Activated CD8-positive, alpha-beta T cell treated with anti-CD3 and anti-CD28 coated beads, Interleukin-2, amount 10 ng/mL, durations not matched to agents 7 days and 5 days (primary cell): ENCODE measurements at places on chromosomes 7 and 10.

- no peak for DNase-seq
These were observed 344.8 kb upstream of the NFE2L3 start for GRCh38 chr7:25807086-25807611.

- DNase-seq: peak; percentile 24
These were observed 9.0 kb upstream of the TAS2R3 start for GRCh38 chr7:141754939-141755338.

DNA sequence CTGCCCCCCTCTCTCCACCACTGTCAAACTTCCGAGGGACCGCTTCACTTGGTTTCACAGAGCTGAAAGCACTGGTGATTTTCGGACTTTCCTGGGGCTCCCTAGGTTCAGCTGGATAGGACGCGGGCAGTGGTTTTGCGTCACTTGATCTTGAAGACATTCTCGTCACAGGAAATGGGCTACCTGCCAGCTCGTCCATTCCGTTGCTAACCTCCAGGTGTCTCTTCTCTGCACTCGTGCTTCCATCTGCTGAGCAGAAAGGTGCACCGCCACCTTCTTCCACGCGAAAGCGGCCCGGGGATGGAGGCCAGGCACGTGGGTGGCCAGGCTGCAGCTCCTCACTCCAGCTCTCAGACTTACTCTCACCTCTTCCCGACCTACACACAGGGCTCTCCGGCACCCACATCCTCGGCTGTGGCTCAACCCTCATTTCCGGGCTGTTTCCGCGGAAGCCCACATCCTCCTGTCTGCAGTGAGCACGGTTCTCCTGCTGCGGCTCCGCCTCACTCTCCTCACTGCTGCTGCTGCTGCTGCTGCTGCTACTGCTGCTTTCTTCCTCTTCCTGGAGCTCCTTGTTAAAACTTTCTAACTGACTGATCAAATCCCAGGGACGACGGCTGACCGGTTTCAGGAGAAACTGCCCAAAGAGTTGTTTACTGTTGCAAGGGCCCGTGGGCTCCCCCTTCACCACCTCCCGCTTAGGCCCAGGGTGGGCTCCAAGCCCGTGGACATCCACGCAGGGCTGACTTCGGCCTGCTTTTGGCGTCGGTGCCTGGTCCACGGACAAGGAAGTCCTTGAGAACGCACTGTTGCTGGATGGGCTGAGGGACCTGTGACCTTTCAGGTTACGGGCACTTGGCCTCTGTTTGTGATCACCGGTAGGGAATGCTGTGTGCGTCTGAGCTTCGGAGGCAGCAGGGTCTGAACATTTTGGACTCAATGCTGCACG, 32.1 kb downstream of the JCAD start:
- peak; percentile 96 for DNase-seq

DNA sequence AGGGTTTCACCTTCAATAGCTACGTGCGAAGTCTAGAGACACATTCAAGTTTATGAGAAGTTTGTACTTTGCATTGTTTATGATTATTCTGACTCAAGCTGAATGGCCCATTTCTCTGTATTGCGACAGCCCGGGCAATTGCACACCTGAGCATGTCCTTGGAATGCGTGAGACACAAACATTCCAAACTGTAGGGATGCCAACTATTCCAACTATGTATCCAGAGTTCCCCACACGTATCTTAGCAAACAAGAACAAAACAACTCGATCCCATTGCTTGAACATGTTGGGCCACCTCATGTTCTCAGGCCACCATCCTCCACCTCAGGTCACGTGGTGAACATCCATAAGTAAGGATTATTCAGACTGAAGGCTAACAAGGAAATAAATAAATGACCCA, 51.4 kb upstream of the EGFR start:
- no peak for DNase-seq

DNA sequence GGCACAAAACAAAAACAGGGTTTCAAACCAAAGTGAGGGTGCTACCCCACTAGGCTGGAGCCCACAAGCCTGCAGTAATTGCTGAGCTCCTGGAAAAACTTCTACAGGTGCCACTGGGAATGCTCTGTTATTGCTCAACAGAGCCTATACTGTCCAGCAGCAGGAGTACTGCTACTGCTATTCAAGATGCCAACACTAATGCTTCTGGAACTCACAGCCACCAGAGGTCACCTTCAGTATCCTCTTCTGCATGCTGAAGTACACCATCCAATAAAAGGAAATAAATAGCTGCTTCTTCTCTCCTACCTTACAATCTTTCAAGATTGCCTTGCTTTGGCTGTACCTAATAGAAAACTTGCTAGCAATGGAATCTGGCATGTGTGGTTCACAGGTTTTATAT, 222.0 kb downstream of the LRRN3 start:
- DNase-seq: no peak

DNA sequence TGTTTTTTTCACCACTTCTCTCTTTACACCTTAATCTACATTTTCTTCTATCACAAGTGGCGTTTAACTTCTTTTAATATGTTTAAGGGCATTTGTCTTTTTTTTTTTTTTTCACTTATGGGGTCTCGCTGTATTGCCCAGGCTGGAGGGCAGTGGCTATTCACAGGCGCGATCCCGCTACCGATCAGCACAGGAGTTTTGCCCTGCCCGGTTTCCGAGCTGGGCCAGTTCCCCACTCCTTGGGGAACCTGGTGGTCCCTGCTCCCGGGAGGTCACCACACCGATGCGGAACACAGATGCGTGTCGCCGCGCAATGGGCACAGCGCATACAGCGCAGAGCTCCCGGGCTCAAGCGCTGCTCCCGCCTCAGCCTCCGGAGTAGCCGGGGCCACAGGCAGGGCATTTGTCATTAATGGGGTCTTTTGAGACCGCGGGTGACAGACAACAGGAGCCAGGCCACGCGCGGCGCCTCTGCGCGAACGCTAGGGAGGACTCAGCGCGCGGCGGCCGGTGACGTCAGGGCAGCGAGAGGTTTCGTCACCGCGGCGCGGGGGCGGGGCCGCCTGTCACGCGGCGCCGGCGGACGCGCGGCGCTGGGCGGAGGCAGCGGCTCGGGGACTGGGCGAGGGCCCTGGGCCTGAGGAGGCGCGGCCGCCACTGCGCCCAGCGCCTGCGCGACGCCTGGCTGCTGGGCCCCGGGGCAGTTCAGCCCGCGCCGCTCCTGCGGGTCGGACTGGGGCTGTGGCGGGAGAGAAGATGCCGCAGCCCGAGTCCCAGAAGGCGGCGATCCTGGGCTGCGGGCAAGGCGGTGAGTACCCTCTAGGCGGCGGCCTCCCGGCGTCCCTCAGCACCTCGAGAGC, at the start of gene GALNT11:
GALNT11 (plus strand) TSS at position 598 of the 860 bp plus-strand sequence. CDS start 68,554 bp downstream, outside the sequence.
- DNase-seq: peak; percentile 87

DNA sequence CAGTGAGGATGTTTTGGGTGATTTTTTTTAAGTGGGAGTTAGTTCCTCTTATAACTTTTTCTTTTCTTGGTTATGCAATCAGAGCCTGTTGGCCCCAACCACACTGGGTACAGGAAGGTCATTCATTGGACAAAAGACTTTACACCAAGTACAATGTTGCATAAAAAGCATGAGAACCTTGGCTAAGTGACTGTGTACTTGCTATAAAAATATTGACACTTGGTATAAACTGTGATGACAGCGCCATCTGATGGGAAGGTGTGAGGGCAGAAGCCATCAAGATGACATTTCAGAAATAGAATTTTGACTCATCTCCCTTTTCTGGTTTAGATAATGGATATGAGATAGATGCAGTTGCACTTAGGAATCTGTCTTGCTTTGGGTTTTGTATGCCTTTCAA, 126.4 kb upstream of the CCDC6 start:
- DNase-seq: peak; percentile 63

DNA sequence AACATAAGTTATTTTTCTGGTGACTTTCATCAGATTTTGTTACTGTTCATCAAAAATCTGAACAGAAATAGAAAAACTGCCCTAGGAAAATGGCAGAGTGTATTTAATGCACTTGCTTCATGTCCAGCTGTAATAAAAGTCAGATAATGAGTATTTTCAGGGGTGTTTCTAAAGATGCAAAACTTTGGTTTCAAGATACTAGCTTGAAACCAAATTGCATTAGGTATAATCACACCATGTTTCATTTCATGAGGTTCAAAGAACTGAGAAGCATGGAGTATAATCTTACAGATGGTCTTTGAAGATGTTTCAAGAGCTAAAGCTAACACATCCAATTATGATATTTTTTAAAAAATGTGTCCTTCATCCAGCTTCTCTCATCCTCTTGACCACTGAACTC, 128.9 kb downstream of the NRCAM start:
- no peak for DNase-seq

- no peak for DNase-seq
These were observed 452.0 kb downstream of the LRMDA start for GRCh38 chr10:75883081-75884072.

- DNase-seq: no peak
These were observed 252.6 kb upstream of the SMIM30 start for GRCh38 chr7:113370910-113371309.

- no peak for DNase-seq
These were observed 138.3 kb downstream of the EGFR start for GRCh38 chr7:55156919-55157763.

DNA sequence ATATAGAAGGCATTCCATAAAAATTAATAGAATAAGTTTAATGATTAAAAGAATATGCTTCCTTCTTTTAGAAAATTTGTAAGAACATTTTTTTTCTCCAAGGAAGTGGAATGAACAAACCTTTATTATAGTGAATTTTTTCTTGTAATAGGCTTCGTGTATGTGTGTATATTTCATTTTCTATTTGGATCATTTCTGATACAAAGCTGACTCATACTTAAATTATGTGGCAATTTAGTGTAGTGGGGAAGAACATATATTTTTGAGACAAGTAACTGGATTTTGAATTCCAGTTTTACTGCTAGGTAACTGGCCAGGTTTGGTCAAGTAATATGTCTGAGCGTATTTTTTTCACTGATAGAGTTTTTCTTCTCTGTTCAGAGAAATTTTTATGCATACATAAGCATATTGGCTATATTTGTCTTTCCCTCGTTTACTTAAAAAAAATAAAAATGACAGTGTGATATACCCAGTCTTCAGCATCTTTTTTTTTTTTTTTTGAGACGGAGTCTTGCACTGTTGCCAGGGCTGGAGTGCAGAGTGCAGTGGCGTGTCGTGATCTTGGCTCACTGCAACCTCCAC, 50.8 kb downstream of the CDK13 start:
- no peak for DNase-seq

- DNase-seq: no peak
These were observed 237.9 kb downstream of the ADARB2 start for GRCh38 chr10:1499359-1499957.

- peak; percentile 20 for DNase-seq
These were observed at the start of gene DGKI for GRCh38 chr7:137846827-137847567. Gene DGKI (minus strand): TSS chr7:137846974.

DNA sequence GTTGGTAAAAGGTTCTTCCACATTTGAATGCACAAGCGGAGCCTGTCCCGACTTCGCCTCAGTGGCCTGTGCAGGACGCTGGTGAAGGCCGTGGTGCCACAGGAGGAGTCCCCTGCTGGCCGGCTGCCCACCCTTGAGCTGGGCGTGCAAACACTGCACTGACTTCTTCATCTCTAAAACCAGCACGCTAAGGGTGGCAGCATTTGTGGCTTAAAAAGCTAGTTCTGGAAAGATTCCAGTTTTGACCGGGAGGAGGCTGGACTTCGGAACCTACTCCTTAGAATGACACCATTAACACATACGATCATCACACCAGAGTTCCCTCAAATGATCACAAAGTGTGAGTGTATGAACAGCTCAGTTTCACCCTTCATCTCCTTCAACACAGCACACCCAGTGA, 102.4 kb downstream of the SMURF1 start:
- no peak for DNase-seq

GRCh38 chr7:136912339-136912738, 43.9 kb downstream of the CHRM2 start:
- no peak for DNase-seq

DNA sequence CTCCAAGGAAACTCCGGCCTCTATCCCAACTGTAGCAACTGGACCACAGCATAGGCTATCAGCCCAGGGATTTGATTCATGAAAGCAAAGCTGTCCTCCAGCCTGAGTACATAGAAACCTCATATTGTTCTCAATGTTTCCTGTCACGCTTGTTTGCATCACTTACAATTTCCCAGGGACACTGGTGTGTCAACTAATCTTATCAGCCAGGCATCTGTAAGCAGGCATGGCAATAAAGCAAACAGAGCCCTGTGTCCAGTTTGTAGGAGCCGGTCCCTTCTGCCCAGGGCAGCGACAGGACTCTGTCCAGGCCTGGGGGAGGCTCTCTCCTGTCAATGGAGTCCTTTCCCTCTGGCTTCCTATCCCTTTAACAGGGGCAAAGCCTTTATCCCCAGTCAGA, 23.0 kb upstream of the CDHR3 start:
- no peak for DNase-seq

DNA sequence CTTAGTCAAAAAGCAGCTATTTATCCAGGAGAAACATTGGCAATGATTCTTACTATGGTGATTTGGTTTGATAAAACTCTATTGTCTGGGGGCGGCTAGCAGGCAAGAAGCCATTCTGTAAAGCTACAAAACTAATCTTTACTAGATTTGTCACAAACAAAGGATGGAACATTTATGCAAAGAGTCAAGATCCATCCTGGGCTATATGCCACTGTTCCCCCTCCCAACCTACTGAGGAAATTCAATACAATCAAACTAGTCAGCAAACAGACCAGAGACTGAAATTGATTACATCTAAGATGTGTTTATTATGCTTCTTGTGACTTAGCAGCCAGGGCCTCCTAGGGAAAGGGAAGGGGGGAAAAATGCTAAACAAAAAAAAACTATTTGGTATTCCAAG, 397.6 kb downstream of the GPAM start:
- DNase-seq: no peak

DNA sequence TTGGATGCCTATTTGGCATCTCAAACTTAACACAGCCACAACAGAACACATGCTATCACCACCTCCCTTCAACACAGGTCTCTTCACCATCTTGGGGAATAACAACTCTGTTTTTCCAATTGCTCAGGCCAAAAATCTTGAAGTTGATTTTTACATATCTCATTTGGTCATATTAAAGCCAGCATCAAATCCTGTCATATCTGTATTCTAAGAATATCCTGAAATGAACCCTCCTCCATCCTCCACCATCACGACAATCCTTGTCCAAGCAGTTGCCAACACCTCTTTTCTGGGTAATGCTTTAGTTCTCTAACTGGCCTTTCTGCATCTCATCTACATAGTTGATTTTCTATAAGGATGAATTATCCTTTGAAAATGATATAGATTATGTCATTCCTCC, 168.7 kb downstream of the GPR37 start:
- DNase-seq: no peak

- DNase-seq: no peak
These were observed 23.3 kb downstream of the AVL9 start for GRCh38 chr7:32518534-32519140.
